Mesenchymal stem cell (in vitro differentiated cells and primary cell): ENCODE measurements at places on chromosomes 2 and 18.

DNA sequence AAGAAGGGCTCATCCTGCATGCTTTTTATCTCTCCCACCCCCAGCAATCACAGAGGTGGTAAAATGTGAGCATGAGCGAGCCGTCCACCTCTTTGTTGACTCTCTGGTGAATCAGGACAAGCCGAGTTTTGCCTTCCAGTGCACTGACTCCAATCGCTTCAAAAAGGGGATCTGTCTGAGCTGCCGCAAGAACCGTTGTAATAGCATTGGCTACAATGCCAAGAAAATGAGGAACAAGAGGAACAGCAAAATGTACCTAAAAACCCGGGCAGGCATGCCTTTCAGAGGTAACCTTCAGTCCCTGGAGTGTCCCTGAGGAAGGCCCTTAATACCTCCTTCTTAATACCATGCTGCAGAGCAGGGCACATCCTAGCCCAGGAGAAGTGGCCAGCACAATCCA lies 19.5 kb downstream of the LIPG start:
- DNase-seq: no peak

DNA sequence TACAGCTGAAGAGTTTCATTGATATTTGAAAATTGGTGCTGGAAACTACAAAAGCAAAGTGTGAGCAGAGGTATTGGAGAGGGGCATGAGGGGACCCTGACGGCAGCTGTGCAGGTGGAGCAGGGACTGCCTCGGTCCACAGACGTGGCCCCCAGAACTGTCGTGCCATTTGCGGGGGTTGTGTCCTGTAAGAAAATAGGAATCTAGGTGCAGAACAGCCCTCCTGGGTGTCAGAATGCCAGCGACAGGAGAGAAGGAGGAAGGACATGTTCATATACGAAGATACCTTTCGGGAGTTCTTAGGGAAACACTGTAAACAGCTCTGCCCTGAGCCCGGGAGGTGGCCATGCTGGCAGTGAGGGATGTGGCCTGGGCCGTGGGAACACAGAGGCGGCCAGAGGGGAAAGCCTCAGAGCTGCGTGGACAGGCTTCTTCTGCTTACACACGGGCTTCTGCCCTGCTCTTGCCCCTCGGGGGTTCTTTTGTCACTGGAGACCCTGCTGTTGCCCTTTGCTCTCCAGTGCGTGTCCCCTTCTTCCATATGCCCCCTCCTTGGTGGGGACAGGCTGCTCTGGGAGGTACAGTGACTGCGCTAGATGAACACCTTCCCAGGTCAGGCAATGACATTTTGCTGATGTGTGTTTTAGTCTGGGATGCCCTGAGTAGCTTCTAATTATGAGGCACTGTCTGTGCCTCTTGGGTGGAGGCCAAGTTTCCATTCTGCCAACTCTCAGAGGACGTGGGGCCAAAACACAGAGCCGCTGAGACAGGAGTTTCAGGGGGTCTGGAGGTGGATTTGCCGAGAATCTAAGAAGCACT lies 81.9 kb upstream of the TXNDC2 start:
- peak; percentile 19 for DNase-seq

GRCh38 chr2:15527074-15527739 lies 33.9 kb downstream of the NBAS start:
- no peak for DNase-seq

DNA sequence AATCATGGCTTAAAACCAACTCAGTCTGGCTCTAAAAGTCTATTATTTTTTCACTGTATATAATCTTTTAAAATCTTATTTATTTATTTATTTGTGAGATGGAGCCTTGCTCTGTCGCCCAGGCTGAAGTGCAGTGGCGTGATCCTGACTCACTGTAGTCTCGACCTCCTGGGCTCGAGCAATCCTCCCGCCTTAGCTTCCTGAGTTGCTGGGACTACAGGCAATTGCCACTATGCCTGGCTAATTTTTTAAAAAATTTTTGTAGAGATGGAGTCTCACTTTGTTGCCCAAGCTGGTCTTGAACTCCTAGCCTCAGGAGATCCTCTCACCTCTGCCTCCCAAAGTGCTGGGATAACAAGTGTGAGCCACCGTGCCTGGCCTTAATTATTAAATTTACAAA lies 14.5 kb downstream of the GORASP2 start:
- no peak for DNase-seq

- DNase-seq: no peak
These were observed 73.3 kb downstream of the KCNG2 start for GRCh38 chr18:79871026-79871390.

DNA sequence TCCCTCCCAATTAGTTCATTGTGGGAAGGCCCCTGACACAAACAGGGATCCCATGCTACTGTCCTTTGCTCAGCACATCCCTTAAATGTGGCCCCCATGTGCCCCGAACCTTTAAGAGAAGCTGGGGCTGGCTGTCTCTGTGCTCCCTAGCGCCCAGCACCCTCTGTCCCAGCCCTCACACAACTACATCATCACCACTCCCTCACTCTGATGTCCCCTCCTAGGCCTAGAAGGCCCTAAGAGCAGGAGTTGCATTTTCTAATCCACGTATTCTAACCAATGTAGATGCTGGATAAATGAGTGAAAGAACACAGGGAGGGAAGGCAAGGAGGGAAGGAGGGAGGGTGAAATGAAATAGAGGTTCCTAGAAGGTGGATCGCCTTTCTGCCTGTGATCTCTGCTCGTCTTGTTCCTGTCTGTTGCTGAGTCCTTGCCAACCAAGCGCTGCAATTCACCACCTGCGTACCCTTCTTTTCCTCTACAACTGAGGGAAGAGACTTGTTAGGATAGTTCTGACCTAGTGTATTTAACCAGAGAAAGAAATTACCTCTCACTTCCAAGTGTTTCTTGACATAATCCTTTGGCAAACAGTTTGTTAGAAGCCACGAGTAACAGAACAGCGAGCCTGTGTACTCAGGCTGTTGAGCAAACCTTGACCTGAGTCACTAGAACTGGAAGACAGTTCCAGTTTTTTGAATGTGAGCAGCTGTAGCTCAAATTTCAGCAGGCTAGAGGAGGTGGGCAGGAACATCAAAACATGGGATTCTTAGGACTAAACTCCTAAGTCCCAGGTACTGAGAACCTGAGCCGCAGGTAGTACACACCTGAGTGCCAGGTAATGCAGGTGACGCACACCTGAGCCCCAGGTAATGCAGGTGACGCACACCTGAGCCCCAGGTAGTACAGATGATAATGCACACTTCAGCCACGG lies 181.5 kb upstream of the ID2 start:
- no peak for DNase-seq

GRCh38 chr2:66439812-66440542 lies 5.1 kb downstream of the MEIS1 start:
- DNase-seq: peak; percentile 62

GRCh38 chr18:25010623-25011374 lies 341.2 kb downstream of the ZNF521 start:
- no peak for DNase-seq

DNA sequence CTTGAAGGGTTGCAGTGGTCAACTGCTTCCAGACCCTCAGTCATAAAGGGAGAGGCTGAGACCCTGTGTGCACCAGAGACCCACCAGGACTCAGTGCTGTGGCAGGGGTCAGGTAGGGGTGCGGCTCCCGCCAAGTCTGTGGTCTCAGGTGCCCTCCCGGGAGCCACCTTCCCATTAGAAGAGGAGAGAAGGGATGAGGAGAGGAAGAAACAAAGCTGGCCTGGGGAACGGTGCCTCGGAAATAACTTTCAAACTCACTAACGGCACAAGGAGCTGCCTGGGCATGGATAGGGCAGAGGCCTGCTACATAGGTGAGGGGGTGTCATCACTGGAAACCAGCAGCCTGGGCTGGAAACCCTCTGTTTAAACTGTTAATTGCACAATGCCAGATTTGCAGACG lies 84.9 kb downstream of the TPO start:
- no peak for DNase-seq

GRCh38 chr18:13120255-13120654 lies 98.3 kb upstream of the LDLRAD4 start:
- peak; percentile 12 for DNase-seq

DNA sequence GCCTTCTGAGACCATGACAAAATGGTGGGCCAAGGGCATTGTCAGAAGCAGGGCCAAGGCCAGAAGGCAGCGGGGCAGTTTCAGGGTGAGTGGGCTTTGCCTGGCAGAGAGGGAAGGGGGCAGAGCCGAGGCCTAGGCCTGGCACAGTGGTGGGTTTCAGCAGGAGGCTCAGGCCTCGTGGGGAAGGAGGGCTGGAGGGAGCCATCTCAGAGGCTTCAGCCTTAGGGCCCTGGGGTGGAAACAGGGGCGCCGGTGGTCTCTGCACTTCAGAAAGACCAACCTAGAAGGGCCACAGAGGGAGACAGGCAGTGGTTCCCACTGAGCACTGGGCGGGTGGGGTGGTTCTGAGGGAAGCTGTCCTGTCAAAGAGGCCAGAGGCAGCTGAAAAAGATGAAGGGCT lies 58.0 kb upstream of the SMAD7 start:
- no peak for DNase-seq

DNA sequence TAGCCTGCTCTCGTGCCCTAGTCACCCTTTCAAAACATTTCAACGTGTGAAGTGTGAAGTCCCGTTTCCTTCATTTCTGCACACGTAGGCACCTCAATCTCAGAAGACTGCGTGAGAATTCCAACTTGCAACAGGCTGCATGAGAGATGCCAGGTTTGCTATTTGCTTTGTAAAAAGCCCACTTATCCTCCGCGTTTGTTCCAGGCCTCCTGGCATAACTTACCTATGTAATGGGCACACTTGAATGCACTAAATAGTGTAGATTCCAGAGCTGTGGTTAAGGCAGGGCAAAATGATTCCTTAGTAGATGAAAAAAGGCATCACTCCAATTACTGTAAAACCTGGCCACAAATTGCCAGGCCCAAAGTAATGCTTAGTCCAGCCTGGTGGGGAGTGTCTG lies 179.6 kb downstream of the INO80D start:
- no peak for DNase-seq

DNA sequence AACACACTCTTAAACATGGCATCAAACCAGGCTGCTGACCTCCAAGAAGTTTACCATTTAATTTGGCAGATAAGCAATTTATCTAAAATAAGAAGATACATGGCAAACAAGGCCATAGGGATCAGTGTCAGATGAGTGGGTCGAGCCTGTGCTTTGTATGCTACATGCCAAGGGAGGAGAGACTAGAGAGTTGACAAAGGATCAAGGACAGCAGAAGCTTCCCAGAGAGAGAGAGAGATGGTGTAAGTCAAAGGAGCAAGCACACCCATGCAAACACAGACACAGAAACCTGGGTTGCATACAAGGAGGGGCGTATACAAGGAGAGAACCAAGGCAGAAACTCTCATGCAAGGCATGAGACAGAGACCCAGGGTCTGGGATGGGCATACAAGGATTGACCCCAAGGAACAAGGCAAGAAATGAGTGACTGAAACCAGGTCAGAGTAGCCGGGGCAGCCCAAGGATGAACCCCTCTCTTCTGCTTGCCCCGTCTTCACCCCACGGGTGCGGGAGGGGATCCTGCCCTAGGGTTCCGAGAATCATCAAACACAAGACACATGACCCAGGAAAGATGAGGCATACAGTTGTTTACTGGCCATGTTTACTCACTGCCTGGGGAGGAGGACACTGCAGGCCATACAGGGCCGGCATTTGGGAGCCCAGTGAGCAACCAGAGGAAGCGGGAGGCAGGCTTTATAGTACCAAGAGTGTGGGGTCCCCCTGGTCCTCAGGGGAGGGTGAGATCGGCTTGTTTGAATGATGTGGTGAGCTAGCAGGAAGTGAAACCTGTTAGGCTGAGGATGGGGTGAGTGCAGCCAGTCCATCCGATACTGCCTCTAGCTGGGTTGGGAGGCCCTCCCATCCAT lies 529.2 kb upstream of the ID2 start:
- DNase-seq: no peak

DNA sequence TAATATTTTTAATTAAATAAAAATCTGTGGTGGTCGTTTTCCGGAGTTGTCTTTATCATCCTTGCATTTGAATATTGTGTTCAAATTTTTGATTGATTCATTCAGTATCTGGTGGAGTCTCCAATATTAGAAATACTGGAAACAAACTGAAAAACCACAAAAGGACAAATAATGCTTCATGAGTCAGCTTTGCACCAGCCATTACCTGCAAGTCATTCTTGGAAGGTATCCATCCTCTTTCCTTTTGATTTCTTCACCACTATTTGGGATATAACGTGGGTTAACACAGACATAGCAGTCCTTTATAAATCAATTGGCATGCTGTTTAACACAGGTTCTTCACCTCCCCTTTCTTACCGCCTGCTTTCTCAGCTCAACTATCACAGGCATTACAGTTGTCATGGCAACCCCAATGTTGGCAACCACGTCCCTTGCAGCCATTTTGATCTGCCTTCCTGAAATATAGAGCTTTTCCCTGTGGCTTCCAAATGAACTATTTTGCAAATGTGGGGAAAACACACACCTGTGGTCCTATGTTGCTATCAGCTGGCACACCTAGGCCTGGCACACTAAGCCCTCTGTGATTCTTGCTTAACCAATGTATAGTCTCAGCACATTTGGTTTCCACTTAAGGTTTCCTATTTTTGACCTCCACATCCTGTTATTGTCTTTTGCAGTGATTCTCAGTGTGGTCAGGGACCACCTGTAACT lies 6.5 kb downstream of the CTLA4 start:
- no peak for DNase-seq

- DNase-seq: peak; percentile 82
These were observed 9.5 kb upstream of the ZNF396 start for GRCh38 chr18:35386600-35387100.

GRCh38 chr2:189440644-189440946 lies 679 bp upstream of the WDR75 start:
- no peak for DNase-seq

GRCh38 chr2:5725794-5726463 lies 33.7 kb downstream of the SOX11 start:
- DNase-seq: peak; percentile 12

DNA sequence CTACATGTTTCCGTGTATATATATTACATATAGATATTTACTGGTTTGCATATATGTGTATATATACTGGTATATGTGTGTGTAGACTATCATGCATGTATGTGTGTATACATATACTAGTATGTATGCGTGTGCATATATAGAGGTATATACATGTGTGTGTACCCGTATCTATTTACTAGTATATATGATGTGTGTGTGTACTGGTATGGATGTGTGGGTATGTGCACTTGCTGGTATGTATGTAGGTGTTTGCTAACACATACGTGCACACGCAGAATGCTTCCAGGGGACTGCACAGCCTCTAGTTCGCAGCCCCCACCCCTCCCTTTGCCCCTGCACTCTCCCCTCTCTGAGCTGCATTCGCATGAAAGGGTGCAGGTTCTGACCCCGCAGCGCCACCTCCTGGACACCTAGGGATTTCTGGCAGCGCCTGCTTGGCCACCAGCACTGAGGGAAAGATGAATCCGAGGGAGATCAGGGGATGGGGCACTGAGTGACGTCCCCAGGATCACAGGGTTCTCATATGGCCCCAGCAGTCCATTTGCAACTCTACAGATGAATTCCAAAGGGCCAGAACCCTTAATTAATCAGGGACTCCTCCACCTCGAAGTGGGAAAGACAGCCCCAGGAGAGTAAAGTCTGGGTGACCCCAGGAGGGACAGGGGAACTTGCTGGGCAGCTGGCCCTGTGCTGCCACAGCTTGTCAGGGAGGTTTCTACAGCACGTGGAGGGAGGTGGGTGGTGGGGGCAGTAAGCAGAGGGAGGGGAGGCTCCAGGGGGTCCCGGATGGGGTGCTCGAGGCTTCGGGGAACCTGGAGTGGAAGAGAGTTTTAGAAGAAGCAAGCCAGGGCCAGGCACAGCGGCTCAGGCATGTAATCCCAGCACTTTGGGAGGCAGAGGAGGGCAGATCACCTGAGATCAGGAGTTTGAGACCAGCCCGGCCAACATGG lies 66.8 kb upstream of the ASAP2 start:
- peak; percentile 62 for DNase-seq

GRCh38 chr2:223214394-223215253 lies 162.6 kb downstream of the KCNE4 start:
- DNase-seq: peak; percentile 9

GRCh38 chr2:113901943-113902342 lies 12.1 kb downstream of the ACTR3 start:
- no peak for DNase-seq
